ENCODE measurements at places on chromosomes 3 and 15.

DNA sequence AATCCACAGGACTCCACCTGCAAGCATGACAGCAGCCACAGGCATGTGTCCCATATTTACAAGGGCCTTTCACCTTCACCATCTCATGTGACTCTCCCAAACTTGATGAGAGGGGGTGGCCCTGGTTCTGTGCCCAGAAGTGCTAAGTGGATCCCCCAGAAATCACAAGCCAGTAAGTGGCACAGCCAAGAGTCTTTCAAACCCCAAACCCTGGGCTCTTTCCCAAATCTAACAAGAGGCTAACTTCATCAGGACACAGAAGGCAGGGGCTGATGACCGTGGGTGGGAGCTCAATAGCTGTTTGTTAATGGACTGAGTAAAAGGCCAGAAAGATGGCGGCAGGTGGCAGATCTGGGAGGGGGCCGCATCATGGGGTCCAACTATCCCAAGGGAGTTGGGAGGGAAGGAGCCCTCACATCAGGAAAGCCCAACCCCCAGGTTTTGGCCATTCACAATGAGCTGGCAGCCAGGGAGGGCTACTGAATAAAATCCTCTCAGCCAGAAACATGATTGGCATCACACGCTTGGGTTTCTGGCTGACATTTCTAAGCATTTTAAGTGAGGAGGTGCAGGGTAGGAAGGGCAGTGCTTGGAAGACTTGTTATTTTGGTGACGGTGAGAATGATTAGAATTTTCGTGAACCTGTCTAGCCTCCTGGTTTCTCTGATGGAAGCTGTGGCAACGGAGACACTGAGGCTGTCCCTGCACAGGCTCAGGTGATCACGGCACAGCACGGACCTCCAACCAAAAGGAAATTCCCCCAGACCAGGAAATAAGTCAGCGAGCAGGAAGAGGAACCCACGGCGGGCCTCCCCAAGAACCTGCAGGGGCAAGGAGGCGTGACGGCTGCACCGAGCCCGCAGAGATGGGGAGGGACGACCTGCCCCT is 109.3 kb downstream of the OXNAD1 start:
- no peak for DNase-seq

- DNase-seq, result no peak
Measured at GRCh38 chr15:29048011-29048410, 162.2 kb downstream of the APBA2 start.

DNA sequence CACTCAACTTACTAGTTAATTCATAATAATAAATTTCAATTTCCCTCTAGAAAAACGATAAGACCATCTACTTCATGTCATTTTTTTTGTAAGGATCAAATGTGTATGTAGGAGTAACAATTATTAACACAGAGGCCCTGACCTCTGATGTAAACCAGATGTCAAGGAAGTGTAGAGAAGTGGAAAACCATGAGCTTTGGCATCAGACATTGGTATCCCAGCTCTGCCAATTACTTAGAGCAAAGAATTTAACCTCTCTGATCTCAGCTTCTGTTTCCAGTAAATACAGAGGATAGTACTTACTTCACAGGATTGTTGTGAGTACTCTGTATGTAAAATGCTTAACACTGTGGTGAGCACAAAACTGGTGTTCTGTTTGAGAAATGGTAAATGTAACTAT is 17.5 kb downstream of the AQR start:
- no peak for DNase-seq

DNA sequence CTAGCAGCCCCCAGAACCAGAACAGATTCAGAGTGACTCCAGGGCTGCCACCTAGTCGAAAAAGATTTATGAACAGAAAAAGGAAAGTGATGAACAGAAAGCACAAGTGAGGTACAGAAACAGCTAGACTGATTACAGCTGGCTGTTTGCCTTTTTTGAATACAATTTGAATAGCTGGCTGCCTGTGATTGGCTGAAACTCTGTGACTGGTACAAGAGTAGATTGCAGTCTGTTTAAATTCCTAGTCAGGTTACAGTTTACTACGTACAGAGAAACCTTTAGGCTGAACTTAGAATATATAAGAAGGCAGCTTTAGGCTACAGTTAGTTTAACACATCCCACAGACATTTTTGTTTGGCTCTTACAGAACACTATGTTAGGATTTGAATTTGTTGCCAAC is 10.0 kb downstream of the CCDC13 start:
- DNase-seq, result no peak

GRCh38 chr3:45506084-45506483 is 88.5 kb upstream of the LIMD1 start:
- no peak for DNase-seq

DNA sequence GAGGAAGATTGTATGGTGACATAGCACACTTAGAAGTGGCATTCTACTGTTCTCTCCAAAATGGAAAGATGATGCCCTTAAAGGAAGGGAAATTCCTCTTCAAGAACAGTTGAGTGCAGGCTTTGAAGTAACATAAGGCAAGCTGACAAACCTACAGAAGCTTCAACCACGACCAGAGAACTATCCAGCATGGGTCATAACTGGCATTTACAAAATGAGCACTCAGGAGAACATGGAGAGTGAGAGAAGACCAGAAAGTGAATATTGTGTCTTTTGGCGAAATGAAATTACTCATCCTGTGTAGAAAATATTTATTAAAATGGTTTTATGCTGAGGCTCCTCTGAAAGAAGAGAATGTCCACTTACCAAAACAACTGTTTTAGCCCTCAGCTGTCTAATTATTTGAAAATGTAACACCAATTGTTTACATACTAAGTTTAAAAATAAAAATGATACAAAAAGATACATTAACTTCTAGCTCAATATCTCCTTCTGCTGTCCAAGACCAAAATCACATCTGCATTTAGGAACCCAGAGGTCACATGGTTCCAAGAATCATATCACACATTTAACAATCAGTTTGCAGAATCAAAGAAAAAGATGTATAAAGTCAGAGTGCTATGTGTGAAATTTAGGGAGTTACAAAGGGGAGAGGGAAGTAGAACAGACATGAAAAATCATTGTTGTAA is 216.9 kb downstream of the ATP8B4 start:
- no peak for DNase-seq

GRCh38 chr3:16765661-16766060 is 119.1 kb upstream of the PLCL2 start:
- DNase-seq, result no peak

DNA sequence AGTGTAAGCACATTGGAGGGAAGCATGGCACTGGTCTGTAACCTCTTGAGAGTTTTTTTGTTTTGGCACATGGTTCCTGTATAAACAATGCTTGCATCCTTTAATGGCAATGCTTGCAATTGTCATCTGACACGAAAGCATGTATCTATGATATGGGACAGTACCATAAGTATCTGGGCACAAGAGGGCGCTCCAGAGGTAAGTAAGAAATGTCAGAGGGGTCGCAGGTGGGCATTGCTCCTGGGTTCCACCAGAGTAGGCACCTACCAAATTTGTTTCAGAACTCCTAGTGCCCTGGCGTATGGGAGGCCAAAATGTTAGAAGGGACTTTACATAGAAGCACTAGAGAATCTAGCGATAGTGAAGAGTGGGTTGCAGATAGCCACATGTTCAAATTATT is 58.7 kb upstream of the BCHE start:
- no peak for DNase-seq

DNA sequence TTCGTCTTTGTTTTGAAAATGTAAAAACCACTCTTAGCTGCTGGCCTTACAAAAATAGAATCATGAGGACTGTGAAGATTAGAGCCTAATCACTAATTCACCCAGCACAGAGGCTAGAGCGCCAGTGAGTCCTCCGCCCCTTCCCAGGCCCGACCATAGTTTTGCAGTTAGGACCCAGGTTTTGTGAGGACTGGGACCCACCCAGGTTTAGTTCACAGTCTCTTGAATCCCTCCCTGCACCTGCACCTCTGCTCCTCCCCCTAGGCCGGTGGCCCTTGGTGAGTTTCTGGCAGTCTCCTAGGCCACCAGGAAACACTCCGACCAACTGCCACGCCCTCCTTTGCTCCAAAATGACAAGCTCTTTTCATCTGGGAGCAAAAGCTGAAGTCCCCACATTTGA is 136.0 kb upstream of the CCDC54 start:
- no peak for DNase-seq

DNA sequence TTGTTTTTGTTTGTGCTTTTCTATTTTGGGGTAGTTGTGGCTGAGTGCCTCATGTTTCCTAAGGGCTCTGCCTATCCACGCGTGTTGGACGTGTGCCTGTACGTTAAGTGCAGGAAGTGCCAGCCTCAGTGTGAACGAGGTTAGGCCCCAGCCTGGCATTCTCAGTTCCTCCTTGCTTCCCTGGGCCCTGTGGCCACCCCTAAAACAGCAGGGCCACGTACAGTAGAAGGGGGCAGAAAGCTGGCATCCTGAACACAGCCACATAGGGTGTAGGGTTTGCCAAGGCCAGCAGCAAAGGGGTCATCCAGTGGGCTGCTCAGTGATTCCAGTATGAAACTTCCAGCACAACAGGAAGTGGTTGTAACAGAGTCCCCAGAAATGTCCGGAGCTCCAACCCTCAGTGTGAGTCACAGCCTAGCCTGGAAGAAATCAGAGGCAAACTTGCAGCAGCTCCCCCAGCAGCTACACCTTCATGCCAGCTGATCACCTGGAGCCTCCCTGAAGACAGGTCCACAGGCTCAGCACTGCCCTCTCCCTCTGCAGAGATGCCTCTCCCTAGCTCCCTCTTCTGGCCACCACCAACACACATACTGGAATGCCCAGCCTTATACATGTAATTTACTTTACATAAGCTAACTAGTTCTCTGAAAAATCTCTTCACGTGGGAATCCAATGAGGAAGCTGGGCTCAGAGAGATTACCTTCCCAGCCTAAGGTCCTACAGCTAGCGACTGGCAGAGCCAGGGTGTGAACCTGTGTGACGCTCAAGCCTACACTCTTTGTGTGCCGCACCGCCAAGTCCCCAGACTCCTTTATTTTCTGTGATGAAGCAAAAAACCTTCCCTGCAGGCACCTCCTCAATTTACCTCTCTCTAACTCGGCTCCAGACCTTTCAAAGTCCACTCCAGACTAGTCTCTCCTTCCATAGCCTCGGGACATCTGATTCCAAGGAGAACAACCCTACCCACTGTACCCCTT is 26.6 kb downstream of the ILDR1 start:
- DNase-seq, result no peak

DNA sequence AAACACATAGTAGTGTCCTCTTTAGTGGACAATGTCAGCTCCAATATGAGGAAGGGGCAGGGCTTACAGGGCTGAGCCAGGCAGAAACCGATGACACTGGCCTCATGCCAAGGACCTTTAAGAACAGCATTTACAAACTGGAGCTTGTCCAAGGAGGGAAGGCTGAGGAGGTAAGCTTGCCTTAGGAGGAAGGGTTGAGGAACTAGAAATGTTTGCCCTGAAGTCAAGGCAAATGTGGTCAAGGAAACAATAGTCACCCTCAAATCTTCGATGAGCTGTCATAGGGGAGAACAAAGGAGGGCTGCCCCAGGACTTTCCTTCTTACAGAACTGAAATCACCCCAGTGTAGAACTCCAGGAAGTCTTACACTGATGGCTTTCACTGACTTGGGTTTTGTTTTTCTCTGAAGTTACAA is 136.4 kb downstream of the LIPC start:
- DNase-seq, result no peak

GRCh38 chr15:44718180-44718926 is 7.0 kb downstream of the B2M start:
- no peak for DNase-seq

- no peak for DNase-seq
Measured at GRCh38 chr3:102619361-102619760, 184.5 kb downstream of the ZPLD1 start.

DNA sequence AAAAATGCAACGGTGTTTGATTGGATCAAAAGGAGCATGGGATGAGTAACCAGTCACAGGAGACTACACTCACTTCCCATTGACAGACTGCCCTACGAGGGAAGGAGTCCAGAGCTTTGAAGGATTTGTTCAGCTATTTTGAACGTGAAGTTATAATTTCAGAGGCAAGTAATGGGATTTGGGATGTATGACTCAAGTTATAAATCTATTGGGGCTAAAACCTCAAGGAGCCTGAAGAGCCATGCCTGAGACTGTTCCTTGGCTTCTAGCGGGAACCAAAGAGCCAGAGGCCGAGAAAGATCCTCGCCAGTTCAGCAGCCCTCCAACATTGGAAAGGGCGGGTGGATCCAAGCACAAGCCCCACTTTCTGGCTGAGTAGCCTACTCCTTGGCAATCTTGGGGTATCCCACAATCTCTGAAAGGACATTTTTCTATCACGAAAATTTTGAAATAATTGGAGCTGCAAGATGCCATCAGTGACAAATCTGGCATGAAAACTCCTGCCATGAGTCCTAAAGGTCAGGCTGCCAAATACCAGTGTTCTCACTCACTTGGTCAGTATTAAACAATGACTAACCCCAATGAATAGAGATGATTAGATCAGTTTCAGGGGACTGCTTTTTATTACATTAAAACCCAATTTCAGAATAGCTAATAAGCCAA is 48.6 kb upstream of the SLCO2A1 start:
- no peak for DNase-seq

DNA sequence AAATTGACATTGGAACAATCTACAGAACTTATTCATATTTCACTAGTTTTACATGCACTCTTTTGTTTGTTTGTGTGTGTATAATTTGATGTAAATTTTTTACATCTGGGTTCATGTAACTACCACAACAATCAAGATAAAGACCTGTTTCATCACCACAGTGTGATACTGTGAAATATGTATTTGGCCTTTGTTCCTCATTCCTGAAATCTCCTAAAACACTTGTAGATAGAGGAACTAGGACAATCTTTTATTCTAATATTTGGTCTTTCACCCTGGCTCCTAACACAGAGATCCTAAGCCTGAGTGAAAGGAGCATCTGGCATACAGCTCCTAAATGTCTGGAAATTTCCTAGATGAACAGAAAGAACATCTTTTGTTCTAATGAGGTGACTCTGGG is 155.0 kb upstream of the GPR149 start:
- no peak for DNase-seq

GRCh38 chr3:119652306-119653033 is 7.9 kb downstream of the POPDC2 start:
- DNase-seq, result no peak

- DNase-seq, result no peak
Measured at GRCh38 chr15:90593499-90594158, 63.9 kb downstream of the CRTC3 start.

- no peak for DNase-seq
Measured at GRCh38 chr3:77179762-77180161, 139.9 kb downstream of the ROBO2 start.

DNA sequence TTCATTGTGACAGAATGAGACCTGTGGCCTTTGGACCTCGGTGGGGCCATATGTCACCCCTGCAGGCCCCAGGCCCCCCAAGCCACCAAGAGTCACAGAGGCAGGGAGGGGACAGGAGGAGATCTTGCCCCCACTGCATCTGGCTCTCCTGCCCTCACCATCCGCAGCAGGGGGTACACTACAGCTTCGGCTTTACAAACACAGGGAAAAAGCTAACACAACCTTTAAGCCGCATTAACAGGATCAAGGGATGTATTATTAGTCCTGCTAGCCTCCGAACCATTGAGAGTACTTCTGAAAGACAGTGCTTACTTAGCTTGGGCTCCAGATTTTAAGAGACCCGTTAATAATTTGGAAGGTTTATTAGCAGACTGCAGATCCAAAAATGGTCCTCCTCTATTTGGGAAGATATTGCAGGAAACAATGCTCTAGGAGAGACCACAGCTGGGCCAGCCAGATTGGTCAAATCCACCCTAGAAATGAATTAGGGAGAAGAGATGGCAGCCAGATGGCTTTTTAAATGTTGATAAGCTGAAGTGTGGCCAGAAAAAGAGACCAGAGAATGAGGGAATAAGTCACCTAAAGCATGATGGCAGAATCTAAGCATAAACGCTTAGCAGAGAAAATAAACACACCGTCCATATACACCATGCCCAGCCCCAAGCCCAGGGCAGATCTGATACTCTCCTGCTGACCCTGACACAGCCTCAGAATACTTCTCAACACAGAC is 31.5 kb downstream of the SRGAP3 start:
- no peak for DNase-seq
